ENCODE measurements at places on chromosomes 3 and 15. TPM values are rescaled to one million over a fixed set of nuclear protein-coding genes. Genes with fewer than 3 reads are reported as not detected.

DNA sequence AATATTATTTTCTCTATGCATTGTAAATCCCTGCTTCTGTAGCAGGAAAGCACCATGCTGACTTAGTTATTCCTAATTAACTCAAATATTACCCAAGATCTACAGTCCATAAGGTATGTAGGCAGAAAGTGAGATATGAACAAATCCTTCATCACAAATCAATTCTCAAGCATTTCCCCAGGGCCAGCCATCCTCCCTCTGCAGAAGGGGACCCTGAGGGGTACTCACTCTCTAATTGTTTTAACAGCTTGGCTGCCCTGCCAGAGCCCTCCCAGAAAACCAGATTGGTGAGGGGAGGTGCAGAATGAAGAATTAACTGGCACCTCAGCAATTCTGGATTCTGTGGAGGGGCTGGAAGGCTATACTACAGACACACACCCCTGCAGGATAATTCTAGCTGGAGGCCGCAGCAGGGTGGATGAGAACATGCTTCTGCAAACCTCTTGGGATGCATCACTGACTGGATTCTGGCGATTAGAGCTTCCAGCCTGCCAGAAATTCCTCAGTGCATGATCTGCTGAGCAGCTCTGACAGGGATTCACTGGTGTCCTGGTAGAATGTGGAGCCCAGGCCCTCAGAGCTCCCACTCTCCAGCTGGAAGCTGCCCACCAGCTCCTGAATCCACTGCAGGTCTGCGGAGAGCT, 88.6 kb upstream of the HERC1 start:
- DNase-seq = no peak

GRCh38 chr15:40773496-40773895, 3.7 kb downstream of the C15orf62 start:
- DNase-seq = no peak

SEMA3B gene
- 2.3 TPM for total RNA-seq

- no peak for DNase-seq
Observed at GRCh38 chr15:66919421-66919820, 146.0 kb upstream of the SMAD3 start.

PARP6 gene
- total RNA-seq = 54.6 TPM

DNA sequence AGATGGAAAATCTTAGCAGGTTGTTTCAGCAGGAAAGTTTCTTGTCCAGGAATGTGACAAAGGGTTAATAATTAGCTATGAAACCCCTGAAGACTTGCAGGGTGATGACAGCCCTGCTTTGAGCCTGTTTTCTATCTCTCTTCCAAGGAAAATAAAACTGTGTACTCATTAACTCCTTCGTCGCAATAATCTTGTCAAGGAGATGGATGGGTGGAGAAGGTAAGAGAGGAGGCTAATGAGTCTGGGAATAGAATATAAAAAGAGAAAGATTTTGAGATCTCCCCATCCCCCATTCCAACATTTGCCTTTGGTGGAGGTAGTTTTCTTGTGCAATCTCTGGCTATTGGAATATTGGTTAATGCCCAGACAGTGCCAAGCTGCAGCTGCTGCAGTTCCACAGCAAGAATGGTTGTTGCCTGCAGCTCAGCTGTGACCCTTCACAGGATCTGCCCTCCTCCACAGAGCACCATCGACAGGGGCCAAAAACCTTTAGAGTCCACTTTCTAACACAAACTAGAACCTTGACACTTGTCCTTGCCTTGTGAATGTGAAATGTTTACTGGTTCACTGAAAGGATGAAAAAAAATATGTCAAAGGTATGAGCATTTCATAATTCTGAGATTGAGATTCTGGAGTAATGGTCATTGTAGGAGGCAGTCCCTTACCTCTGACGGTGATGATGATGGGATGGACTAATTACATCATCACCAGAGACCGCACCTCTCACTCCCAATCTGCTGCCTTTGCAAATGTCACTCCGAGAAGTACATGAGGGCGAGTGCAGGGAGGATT, 4.2 kb upstream of the LRIG1 start:
- no peak for DNase-seq

DNA sequence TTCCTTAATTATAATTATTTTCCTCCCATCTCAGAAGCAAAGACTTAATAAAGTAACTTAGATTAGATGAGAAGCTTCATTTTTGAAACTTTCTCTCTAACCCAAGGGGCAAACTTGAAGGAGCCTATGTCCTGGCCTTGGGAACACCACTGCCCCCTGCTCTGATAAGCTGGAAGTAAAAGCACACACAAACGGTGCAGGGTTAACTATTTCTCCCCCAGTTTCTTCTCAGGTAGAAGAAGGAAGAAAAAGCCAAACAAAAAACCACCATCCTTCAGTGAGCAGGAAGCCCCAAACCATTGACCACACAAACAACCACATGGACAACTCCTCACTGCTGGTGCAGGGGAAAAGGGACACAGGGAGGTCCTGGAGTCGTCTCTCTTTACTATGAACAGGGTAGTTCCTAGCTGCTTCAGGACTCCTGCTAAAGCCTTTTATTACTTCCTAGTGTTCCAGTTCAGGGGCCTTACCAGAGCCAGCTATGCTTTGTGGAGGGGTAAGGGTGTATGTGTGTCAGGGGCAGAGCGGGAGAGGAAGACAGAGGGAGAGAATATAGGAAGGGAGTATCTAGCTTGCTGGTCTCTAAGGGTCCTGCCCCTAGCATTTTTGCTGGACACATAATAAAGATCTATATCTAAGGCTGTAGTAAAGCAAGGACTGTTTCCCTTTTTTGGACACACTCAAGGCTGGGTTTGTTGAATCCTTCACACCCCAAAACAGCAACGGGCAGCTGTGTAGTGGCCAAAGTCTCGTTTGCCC, 94.0 kb upstream of the UMPS start:
- DNase-seq = no peak

- no peak for DNase-seq
Observed at GRCh38 chr3:18233987-18234716, 191.0 kb downstream of the SATB1 start.

- no peak for DNase-seq
Observed at GRCh38 chr3:197014024-197014423, 15.6 kb downstream of the MELTF start.

- no peak for DNase-seq
Observed at GRCh38 chr3:105255350-105255749, 111.4 kb upstream of the ALCAM start.

- DNase-seq = no peak
Observed at GRCh38 chr15:85125056-85125661, 143.5 kb downstream of the PDE8A start.

DNA sequence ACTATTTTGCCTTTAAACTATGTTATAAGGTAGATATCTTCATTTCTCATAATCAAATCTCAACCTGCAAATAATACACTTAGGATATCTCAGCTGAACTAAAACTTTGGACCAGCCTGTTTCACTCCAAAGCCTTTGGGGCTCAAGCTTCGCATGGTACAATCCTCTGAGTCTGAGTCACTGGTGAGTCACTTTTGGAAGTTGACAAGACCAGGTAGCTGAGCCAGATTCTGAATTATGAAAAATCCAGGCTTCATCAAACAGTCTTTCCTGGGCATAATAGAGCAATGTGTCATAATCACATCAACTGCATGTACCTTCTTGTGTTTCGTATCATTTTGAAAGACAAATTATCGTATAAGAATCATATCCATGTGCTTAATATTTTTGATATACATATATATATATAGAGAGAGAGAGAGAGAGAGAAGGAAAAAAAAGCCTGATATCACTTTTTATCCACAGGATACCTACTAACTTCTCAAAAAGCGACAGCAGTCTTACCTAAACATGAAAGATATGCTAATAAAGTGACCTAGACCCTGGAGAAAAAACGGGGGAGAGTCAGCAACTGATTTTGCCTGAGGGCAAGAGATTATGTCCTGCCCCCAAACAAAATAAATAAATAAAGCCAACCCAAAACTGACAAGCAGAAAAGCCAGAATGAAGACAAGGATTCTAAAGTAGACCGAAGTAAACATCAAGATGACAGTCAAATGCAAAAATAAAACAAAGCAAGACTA, 263.9 kb upstream of the TGFBR2 start:
- no peak for DNase-seq

- no peak for DNase-seq
Observed at GRCh38 chr3:17840651-17841050, 98.2 kb upstream of the TBC1D5 start.

DNA sequence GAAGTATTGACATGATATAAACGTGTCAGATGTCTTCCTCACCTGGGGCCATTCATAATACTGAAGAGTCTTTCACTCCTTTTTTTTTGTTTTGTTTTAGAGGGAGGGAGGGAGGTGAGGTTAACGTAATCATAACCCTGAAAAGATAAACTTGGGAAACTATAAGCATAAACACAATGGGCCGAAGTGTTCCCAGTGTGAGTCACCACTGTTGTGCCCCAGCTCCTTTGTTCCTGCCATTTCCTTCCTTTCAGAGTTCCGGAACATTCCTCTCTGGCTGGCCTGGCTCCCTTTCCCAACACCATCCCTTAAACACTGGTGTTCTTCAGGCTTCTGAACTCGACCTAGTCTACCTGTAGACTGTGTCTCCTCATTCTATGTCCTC, 18.6 kb downstream of the PLD1 start:
- no peak for DNase-seq

EPHB3 gene
- 3.9 TPM for total RNA-seq

DNA sequence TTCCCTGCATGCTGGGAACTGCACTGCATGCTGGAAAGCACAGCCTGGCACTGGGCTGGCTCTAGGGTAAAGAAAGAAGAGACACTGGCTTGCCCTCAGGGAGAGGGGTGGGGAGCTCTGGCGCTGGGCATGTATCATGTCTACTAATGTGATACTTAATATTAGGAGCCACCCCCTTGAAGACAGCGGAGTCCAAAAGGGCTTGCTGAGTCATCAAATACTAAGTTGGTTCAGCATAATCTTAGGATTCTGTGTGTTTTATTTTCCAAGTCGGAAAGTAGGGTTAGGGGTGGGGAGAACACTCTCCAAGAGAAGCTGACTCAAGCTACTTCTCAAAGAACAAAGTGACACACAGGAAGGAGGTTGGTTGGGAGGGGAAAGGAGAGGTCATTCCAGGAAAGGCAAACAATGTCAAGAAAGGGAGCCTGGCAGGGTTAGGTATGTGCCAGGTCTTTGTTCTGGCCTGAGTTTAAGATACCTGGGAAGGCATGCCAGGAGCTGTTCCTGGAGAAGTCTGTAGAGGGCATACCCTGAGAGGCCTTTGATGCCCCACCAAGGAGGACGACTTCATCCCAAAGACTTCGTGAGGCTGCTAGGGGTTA, 237.8 kb upstream of the NR2E3 start:
- DNase-seq = no peak

DNA sequence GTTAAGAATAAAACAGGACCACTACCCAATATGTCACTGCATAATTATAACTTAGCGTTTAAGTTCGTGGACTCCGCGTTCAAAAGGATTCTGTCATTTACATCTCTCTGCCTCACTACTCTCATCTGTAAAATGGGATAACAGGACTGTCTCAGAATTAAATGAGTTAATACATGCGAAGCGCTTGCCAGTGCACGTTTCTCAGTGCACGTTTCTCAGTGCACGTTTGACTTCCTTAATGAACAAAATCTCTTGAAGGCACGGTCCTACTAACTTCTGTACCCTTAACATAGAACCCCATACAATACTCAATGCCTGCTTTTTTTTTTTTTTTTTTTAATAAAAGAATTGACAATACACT, 499 bp downstream of the RABL3 start:
- no peak for DNase-seq

SLC9C1 gene
- under 0.01 TPM for total RNA-seq

ACKR4 gene
- total RNA-seq = 0.16 TPM

DNA sequence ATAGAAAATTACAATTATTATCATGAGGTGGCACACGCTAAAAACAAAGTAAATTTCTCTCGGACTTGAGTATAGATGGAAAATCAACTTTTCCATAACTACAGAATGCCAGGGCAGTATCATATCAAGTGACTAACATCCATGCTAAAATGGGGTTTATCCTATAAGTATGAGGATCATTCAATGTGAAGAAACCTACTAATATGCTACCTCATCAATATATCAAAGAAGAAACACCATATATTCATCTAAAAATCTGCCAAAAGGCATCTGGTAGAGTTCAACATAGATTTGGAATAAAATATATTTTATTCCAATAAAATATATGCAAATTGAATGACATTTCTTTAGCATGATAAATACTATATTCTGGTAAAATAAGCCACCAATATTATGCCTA, 894.4 kb downstream of the MCTP2 start:
- no peak for DNase-seq

DNA sequence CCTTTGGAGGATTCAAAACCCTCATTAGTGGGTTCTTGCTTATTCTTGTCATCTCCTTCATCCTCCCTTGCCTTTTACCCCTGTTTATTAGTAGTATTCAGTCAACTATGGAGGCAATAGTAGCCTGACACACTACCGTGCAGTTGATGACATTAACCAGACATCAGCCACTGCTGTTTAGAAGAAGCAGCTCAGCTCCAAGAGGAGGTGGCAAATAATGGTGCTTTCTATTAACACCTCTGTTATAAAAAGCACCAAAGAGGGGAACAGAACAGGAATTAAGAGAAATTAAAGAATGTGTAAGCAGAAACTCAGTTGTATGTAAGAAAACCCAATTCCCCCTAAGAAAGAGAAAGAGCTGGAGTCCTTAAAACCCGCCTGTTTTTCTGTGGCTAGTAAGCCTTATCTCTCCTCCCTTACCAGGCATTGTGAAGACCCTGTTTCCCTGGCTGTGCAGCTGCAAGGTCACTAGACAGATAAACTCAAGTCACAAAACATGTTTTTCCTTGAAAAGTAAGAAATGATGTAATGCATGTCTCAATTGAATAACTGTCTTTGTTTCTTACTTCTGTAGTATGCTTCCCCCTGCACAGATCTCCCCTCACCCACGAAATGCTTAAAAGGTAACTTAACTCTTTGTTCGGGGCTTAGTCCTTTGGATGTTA, 21.2 kb downstream of the CCR4 start:
- DNase-seq = no peak

- no peak for DNase-seq
Observed at GRCh38 chr3:105394177-105394576, 27.5 kb downstream of the ALCAM start.

GRCh38 chr3:188244395-188244861, 90.5 kb downstream of the LPP start:
- no peak for DNase-seq

TRIM42 gene
- total RNA-seq = not detected

- DNase-seq = no peak
Observed at GRCh38 chr3:99965077-99965476, 147.4 kb downstream of the CMSS1 start.

GRCh38 chr3:87541723-87542122, 265.3 kb upstream of the POU1F1 start:
- DNase-seq = no peak

DNA sequence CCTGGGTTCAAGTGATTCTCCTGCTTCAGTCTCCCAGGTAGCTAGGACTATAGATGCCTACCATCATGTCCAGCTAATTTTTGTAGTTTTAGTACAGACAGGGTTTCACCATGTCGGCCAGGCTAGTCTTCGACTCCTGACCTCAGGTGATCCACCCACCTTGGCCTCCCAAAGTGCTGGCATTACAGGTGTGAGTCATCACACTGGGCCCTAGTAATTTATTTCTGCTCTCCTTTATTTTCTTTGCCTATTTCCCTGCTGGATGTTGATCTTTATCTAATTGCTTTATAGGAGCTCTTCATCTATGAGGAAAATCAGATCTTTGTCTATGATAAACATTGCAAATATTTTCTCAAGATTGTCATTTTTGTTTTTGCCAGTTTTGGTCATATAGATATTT, 31.7 kb downstream of the UQCC5 start:
- DNase-seq = no peak

GRCh38 chr15:78641102-78641748, at the start of gene CHRNB4:
Gene CHRNB4, minus strand, starts transcription at chr15:78641210. Its CDS starts 77 bp downstream, at chr15:78641133.
- DNase-seq = no peak

RTP1 gene
- not detected for total RNA-seq

GRCh38 chr3:196695849-196696226, 16.2 kb downstream of the CEP19 start:
- DNase-seq = no peak

GRCh38 chr3:156413293-156413892, 141.5 kb downstream of the SSR3 start:
- no peak for DNase-seq
